ENCODE measurements at places on chromosomes 11 and 22. TPM values are rescaled to one million over a fixed set of nuclear protein-coding genes. Genes with fewer than 3 reads are reported as not detected.

DNA sequence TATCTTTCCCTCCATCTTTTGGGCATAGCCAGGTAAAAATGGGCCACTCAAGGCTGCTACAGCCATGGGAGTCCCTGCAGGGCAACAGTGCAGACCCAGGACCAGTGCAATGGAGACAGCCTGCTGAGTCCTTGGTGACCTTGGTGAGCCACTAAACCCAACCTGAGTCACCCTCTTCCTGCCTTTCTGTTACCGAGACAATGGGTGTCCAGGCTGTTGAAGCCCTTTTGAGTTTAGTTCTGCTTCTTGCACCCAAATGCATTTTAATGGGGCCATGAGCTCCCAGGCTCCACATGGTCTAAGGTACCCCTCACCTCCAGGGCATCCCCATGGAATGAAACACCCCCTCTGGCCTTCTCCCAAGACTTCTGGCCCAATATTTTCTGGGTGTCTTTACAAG is 874 bp upstream of the PLAAT4 start:
- H3K27ac ChIP-seq = no peak overlapping the region
- no peaks in the 10 kb centered on the region for H3K27me3 ChIP-seq
- peaks cover 22% of the 10 kb centered on the region for H3K4me1 ChIP-seq
- no peaks in the 10 kb centered on the region for H3K36me3 ChIP-seq

DNA sequence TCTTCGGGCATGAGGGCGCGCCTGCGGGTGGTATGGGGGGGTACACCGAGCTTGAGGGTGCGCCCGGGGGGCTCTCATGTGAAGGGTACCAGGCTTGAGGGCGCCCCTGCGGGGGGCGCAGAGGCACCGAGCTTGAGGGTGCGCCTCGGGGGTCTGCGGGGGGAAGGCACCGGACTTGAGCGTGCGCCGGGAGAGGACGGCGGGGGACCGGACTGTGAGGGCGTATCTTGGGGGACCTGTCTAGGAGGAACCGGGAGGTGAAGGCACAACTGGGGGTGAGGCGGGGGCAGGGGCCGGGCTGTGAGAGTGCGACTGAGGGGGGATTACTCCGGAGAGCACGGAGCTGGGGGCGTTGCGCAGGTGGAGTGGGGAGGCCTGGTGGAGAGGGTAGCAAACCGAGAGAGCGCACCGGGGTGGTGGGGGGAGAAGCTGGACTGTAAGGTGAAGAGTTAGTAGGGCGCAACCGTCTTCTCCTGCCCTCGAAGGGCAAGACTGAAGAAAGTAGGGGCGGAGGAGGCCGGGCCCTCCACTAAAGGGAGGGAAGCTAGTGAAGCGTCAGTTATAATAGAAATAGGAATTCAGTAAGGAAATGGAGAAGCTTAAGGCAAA is 1.1 kb upstream of the DDX6 start:
- no peaks in the 10 kb centered on the region for H3K36me3 ChIP-seq
- peak overlapping the region; percentile 100 for H3K4me3 ChIP-seq
- peaks cover 19% of the 10 kb centered on the region for H3K4me1 ChIP-seq
- DNase-seq = peak; percentile 51
- H3K27ac ChIP-seq = peak overlapping the region; percentile 100

GRCh38 chr11:117076941-117077691 is 21.1 kb downstream of the SIK3 start:
- H3K27me3 ChIP-seq = no peaks in the 10 kb centered on the region
- no peak overlapping the region for H3K4me3 ChIP-seq
- H3K27ac ChIP-seq = no peak overlapping the region
- H3K4me1 ChIP-seq = peaks cover 65% of the 10 kb centered on the region
- no peaks in the 10 kb centered on the region for H3K36me3 ChIP-seq

DNA sequence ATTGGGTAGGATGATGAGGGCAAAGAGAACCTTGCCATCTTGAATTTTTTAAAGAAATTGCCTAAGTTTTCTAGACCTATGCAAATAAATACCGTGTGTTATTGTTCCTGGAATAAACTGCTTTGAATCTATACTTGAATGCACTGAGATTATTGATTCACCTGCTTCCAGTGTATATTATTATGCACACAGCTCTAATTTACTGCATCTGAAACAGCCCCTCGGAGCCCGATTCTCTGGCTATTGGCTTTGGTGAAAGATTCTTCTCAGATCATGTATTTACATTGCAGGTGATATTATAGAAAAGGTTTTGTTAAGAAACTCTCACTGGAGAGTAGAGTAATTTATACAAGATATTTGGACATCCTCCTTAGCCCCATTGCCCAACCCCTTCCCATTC is 254.2 kb downstream of the TENM4 start:
- no peaks in the 10 kb centered on the region for H3K4me1 ChIP-seq
- H3K4me3 ChIP-seq = no peak overlapping the region
- H3K27ac ChIP-seq = no peak overlapping the region

DNA sequence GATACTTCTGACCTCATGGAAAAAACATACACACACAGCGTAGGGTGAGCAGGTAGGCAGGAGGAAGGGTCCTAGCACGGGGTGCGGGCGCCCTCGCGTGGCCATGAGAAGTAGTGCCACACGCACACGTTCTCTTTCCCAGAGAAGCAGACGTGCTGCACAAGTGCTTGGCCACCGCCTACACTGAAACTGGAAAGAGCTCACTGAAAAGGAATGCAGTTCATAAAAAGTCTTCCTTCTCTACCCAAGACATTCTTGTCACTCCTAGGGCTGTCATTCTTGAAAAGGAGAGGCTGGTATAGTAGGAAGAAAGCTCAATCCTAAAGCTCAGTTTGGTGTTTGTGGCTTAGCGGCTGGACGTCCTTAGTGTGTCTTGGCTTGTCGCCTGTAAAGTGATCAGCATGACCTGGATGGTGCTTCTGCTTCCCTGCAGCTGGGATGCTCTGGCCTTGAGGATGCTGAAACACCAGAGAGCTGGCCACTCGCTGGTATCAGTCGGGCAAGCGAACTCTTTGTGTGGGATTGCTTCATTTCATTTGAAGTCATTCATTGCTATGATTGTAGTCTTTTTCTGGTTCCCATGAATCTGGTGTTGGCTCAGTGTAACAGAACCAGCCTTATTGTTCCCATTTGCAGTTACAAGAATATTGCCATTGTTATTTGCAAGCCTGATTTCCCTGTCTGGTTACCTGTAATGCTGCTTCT is 303.8 kb downstream of the NTM start:
- H3K36me3 ChIP-seq = no peaks in the 10 kb centered on the region
- DNase-seq = peak; percentile 60
- H3K27me3 ChIP-seq = no peaks in the 10 kb centered on the region
- no peak overlapping the region for H3K4me3 ChIP-seq
- H3K4me1 ChIP-seq = no peaks in the 10 kb centered on the region

GRCh38 chr11:73734993-73735392 is 25.9 kb downstream of the RAB6A start:
- H3K27ac ChIP-seq = no peak overlapping the region
- DNase-seq = no peak
- H3K4me3 ChIP-seq = no peak overlapping the region
- no peaks in the 10 kb centered on the region for H3K27me3 ChIP-seq
- no peaks in the 10 kb centered on the region for H3K4me1 ChIP-seq
- H3K36me3 ChIP-seq = no peaks in the 10 kb centered on the region

GRCh38 chr11:67117672-67118180 is 1.3 kb upstream of the KDM2A start:
- H3K4me1 ChIP-seq = peaks cover 18% of the 10 kb centered on the region
- H3K4me3 ChIP-seq = peak overlapping the region; percentile 40
- H3K36me3 ChIP-seq = no peaks in the 10 kb centered on the region
- no peaks in the 10 kb centered on the region for H3K27me3 ChIP-seq
- peak overlapping the region; percentile 97 for H3K27ac ChIP-seq

- no peak overlapping the region for H3K27ac ChIP-seq
- H3K4me3 ChIP-seq = no peak overlapping the region
- H3K4me1 ChIP-seq = no peaks in the 10 kb centered on the region
Measured at GRCh38 chr11:71333473-71333872, 81.1 kb upstream of the SHANK2 start.

Gene CTSW
- 9.1 TPM for total RNA-seq

Gene SYTL2
- total RNA-seq = 21.3 TPM

Gene TRIM68
- 14.1 TPM for total RNA-seq
